ENCODE measurements at places on chromosomes 16 and 17.
A peak's percentile ranks its signal among the peaks of the same experiment; 100 is the strongest.

DNA sequence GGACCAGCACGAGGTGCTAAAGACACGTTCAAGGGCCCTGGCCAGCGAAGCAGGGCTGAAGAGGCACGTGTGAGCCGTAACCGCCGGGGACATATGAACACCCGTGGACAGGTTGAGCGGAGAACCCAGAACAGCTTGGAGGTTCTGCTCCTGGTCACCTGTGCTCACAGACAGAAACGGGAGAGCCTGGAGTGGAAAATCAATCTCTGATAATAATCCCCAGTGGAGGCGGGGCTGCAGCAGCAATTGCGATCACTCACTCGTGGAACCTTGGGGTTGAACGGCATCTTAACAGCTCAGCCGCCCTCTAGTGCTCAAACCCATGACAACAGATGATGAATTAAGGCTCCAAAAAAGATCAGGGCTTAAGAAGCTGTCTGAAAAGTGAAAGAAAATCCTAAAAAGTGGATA lies 25.6 kb downstream of the WIPI1 start:
- DNase-seq = peak; percentile 10

- DNase-seq = peak; percentile 43
Measured at GRCh38 chr17:17305281-17305801, 2.2 kb downstream of the NT5M start.

GRCh38 chr17:39002991-39003715 lies 36.0 kb upstream of the FBXO47 start:
- DNase-seq = peak; percentile 40

DNA sequence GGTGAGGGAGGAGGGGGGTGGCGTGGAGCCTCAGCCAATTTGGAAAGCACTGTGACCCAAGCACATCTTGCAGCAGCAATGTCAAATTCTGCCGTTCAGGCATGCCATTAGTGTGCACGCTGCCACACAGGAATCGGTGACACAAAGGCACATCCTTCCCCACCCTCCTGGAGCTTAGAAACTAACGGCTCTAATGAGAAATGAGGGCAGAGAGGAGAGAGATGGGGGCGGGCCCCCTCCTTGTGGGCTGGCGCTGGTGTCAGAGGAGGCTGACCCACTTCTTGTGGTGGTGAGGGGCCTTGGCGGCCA lies 94.8 kb downstream of the RTN4RL1 start:
- DNase-seq = no peak

DNA sequence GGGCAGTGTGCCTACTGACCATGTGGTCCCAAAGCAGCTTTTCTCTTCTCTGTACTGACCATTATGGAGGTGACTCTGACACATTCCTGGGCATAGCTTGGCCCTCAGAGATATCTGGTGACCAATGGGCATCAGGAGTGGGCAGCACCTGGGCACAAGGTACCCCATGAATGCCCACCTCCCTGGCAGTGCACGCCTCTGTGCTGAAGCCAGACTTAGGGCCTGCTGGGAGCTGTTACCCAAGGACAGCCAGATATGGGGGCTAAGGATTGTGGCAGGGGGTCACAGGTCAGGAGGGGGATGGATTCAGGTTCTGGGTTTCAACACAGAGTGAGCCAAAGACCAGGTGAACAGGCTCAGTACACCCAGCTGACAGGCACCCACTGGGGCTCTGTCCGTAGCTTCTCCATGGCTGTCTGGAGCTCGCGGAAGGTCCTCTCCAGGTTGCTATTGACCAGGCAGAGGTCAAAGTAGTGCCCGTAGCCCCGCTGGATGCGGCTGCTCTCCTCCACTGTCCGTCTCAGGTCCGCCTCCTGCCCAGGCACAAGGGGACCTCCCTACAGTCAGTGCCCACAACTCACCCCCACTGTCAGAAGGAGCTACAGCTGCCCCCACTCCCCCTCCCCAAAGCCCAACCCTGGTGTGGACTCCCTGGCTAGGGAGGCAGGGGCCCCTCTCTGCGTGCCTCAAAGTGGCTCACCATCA lies 29.7 kb downstream of the MPP2 start:
- DNase-seq = no peak

DNA sequence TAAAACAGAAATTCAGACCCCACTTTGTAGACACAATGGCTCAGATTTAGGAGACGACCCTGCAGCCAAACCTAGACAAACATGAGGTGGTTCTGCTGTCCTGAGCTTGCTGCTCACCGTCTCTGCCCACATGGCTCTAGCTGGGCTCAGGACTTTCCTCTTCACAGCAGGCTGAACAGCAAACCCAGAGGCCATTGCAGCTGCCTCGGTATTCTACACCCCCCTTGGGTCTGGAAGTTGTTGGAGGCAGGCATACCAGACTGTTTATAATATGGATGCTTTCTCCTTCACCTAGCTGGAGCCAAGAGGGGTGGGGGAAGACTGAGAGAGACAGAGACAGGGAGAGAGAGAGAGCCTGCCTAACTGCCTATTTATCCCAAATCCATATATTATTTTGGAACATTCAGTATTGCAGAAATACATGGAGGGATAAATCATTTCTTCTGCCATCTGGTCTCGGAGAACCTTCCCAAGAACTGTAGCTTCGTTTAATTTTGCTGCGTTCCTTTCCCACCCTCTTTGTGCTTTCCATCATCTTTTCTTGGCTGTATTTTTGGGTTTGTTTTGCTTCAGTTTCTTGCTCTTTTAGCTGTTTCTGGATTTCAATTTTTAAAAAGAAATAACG lies 628.2 kb upstream of the RBFOX1 start:
- no peak for DNase-seq

GRCh38 chr17:11738151-11738550 lies 139.9 kb downstream of the DNAH9 start:
- no peak for DNase-seq

- DNase-seq = no peak
Measured at GRCh38 chr16:68378436-68379415, 67.9 kb downstream of the PRMT7 start.

DNA sequence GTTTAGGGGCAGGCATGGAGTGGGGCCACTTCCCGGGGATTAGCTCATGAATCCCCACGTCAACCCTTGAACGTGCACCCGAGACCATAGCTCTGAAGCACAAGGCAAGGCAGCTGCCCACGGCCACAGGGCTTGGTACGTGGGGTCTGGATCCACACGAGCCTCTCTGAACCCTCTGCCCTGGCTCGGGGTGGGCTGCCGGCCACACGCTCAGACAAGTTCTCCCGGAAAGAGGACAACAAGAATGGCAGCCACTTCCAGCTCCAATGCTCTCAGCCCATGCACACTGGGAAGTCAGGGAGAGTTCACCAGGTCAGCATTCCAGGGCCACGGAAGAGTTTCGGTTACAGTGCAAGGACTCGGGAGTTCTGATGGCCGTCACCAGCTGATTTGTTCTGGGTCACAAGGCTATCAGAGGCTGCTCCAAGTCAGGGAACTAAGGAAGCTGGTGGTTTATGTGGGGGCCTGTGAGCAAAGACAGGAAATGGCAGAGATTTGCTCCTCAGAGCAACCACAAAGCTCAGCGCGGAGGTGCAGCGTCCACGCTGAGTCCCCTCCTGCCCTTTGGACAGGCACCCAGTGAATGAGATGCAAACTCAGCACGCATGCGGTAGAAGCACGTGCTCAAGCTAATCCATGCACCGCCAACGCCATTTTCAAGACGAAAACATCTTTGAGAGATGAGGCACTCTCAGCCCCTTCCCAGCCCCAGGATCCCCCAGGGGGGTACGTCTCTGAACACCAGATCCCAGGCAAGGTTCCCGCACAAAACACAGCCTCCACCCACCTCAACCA lies 356.4 kb downstream of the FOXL1 start:
- DNase-seq = no peak

DNA sequence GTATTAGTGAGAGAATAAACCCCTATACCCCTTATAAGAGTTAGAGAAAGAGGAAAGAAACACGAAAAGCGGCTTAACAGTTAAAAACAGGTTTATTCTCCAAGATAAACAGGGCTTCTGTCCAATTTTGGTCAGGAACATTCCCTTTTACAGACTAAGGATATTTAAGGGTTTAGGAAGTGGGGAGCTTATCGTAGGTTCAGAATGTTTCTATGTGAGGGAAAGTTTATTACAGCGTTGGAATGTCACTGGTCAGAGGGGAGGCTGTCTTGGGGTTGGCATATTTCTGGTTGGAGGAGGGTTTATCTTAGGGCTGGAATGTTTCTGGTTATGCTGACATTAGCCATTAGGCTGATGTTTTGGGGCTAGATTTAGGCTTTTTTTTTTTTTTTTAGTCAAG lies 34.1 kb upstream of the WWOX start:
- DNase-seq = no peak

GRCh38 chr17:78664476-78665386 lies 87.5 kb upstream of the DNAH17 start:
- no peak for DNase-seq

- DNase-seq = no peak
Measured at GRCh38 chr17:56217921-56218320, 64.6 kb downstream of the ANKFN1 start.

DNA sequence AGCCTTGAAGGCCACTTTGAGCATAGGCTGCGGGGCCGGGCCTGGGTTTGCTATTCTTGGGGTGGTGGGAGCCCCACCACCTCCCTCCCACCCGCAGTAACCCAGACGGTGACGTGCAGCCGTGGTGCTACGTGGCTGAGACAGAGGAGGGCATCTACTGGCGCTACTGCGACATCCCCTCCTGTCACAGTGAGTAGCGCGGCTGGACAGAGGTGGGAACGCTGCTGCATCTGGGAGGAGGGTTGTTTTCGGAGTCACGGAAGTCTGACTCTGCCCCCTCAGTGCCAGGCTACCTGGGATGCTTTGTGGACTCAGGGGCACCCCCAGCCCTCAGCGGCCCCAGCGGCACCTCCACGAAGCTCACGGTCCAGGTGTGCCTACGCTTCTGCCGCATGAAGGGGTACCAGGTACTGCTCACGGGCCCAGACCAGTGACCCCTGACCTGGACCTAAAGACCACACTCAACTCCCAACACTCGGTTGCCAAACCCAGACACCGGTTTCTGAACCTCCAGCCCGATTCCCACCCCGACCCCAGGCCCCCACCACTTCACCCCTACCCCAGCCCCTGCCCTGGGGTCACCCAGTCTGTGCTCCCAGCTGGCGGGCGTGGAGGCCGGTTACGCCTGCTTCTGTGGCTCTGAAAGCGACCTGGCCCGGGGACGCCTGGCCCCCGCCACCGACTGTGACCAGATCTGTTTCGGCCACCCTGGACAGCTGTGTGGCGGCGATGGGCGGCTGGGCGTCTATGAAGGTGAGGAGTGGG lies 2.1 kb downstream of the KREMEN2 start:
- no peak for DNase-seq

DNA sequence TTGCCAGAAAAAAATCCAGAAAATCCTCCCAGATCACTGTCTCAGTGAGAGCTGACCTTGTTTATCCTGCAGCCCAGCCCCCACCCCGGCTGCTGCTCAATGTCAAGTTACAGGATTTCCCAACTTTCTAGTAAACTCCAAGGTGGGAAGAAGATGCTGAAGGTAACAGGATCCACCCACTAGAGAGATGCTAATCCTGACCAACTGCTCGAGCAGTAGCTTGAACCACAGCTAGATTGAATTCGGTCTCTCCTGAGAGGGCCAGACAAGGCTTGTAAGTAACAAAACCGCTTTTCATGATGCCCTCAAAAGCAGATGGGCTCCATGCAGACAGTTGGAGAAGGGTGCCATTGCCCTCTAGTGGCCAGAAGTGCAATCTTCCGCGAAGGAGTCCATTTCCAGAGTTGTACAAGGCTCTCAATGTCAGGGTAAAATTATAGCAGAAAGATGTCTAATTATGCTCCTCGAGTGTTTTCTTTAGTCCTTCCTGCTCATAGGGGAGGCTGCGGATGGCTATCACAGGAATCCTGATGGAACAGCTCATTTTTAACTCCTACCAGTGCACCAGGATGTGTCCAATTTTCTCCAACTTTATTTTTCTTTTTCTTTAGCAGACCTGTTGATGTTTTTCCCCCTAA lies 3.9 kb downstream of the CDH11 start:
- no peak for DNase-seq

GRCh38 chr17:57008958-57009357 lies 31.0 kb downstream of the SCPEP1 start:
- DNase-seq = peak; percentile 11

GRCh38 chr17:57626520-57627210 lies 118.4 kb downstream of the CCDC182 start:
- no peak for DNase-seq

DNA sequence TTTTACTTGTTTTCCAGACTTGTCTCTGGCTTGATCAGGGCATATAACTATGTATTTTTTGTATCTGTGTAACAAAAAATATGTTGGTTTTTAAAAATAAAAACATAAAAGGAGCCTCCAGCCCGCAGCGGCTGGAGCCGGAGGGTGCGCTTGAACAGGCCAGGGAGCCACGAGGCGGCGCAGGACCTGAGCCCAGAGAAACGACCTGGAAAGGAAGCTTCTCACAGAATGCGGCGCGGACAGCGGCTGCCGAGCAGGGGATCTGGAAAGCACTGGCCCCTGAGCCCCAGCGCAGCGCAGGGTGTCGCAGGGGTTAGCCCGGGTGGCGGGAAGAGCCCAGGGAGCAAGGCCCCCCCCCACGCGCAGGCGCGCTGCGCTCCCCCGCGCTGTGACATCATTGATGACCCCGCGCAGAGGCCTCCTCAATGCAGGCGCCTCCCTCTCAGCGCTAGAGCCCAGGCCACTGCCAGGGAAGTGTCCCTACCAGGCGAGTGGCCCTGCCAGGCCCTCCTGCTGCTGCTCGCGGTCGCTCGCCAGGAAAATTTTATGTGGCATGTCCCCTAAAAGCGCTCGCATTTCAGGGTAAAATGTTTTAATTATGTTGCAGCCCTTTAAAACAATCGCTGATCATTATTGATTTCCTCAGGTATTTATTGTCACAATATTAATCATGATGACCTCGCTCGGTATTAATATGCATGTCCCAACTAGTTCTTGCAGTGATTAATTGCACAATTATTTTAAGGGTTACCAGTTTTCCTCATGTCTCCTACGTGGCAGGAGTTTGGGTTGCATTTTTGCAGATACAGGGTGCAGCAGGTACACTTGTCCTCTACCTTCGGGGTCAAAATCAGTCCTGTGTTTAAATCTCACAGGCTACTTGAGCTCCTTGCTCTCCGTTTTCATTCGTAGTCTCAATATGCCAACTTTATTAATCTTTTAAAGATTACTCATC lies 134.2 kb downstream of the USP22 start:
- peak; percentile 87 for DNase-seq

GRCh38 chr17:20787281-20787680 lies 207.8 kb downstream of the CDRT15L2 start:
- no peak for DNase-seq

DNA sequence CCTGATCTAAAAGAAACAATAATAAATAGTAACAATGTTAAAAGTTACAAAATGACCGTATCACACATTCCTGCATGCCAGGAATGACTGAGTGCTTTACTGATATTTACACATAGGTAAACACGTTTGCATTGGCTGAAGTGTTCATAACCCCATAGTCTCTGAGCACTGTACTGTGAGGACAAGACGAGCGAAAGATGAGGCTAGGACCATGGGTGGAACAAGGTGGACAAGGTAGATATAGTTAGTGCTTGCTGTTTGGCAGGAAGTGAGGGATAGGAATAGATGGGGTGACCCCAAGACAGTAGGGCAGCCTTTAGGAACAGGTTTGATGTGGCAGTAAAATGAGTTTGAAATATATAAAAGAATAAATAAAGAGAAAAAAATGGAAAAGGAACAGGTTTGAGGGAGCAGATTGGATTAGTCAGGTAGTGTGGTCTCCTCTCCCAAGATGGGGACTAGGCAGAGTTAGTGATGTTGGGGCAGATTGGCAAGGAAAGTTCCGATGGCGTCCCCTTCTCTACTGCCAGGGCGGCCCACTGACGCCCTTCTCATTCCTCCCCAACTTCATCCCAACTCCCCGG lies 452 bp upstream of the E2F4 start:
- DNase-seq = no peak
